ENCODE measurements at places on chromosomes 12 and 14.

GRCh38 chr12:43221216-43221615 is 330.8 kb downstream of the ADAMTS20 start:
- DNase-seq = no peak

DNA sequence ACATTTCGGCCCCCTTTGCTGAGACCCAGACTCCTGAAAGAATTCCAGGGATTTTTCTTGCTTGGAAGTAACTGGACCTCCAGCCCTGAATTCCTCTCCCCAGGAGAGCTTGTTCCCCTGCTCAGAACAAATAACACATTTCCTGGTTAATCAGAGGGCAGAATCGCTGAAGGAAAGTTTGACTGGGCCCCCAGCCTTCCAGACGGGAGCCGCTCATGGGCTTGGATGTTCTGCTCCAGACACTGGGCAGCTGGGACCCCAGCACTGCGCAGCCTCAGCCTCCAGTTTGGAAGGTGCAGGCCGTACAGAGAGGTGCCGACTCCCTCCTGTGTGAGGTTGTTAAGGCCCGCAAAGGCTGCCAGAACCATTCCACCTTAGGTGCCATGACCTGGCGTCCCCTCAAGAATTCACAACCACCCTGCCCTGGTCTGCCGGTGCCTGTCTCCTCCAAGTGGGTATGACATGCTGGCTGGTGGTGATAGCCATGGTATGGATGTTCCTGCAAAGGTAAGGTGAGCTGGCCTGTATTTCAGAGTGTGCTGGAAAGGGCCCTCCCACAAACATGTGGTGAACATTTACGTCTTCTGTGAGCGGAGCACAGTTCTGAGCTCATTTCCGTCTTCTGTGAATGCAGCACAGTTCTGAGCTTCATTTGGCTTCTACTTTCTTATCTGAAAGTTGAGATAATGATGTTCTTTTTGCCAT is 5.1 kb upstream of the LTBP2 start:
- DNase-seq = no peak

DNA sequence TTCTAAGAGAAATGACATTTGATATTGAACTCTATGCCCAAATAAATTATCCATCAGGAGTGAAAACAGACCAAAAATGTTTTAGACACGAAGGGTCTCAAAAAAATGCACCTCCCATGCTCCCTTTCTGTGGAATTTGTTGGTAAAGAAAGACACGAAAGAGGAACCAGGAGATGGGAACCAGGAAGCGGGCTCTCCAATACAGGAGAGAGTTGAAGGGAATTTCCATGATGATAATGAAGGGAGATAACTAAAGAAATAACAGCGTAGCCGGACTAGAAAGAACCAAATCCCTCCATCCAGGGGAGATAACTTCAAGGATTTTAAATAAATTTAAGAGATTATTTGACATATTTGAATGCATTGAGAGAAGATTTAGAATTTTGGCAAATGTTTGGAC is 183.0 kb downstream of the DUSP6 start:
- DNase-seq = no peak

- DNase-seq = no peak
These were observed 192.2 kb downstream of the PRKD1 start for GRCh38 chr14:29735459-29735858.

GRCh38 chr14:35403114-35403602 is 1.4 kb downstream of the NFKBIA start:
- peak; percentile 32 for DNase-seq

Data from lung (tissue), 17 donors.